ENCODE measurements at places on chromosomes 7 and 10.

DNA sequence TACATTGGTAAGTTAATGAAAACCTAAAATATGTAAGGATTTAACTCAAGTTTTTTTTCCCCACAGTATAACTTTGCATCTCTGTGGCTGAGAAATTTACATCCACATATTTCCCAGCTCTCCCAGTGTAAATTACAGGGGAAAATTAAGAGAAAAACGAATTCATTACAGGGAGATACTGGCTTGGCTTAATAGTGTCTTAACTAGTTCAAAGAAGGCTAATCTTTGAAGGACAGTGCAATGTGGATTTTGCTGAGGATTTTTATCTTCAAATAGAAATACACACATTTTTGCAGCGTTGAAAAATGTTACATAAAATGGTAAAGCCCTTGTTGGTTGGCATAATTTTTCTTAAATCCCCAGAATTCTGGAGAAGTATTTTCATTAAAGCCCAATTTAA is 1.5 kb downstream of the CBX3 start:
- no peak for DNase-seq

DNA sequence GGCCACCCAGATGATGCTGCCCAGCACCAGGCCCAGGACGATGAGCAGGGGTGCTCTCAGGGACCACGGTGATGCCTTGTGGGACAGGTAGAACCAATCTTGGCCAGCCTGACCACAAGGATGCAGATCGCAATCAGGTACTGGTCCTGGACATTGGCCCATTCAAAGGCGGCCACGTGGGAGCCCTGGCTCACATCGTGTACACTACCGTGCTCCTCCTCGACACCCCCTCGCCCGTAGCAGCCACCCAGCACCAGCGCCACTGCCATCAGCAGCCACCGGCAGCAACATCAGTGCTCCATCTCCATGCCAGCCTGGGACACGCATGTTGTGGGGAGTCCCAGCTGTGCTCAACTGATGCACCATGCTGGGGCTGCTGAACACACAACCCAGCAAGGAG is 39.0 kb downstream of the AGAP6 start:
- no peak for DNase-seq

- no peak for DNase-seq
These were observed 44.0 kb downstream of the NRP1 start for GRCh38 chr10:33290321-33291052.

GRCh38 chr10:15344876-15345285 is 26.2 kb downstream of the FAM171A1 start:
- no peak for DNase-seq

DNA sequence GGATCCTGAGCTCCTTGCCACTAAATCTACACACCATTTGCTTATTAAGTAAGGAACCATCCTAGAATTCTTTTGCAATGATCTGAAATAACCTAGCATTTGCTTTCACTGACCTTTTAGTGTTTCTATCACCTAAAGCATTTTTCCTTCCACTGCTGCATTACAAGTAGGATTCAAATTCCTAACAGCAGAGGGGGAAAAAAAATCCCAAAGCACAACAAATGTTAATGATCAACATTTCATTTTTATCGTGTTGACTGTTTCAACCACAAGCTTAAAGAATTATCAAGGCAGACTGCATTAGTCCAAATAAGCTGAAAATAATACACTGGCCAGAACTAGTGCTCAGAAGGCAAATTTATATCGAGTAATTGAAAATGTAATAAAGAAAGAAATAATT is 174.7 kb upstream of the TCF7L2 start:
- DNase-seq, result no peak

DNA sequence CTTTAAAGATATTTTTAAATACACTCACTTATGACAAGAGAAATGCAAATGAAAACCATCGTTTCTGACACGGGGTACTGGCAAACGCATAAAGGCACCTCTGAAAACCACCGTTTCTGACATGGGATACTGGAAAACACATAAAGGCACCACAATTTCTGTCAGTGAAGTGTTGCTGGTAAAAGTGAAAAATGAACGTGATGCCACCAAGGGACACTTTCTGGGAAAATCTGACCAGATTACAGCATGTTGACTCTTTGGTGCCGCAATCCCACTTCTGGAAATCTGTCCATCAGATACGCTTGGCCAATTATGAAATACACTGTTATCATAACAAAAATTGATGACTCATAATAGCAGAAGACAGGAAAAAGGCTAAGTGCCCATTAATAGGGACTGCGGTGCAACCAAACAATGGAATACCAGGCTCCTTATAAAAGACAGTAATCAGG is 131.7 kb downstream of the ZMYND11 start:
- DNase-seq, result peak; percentile 76

DNA sequence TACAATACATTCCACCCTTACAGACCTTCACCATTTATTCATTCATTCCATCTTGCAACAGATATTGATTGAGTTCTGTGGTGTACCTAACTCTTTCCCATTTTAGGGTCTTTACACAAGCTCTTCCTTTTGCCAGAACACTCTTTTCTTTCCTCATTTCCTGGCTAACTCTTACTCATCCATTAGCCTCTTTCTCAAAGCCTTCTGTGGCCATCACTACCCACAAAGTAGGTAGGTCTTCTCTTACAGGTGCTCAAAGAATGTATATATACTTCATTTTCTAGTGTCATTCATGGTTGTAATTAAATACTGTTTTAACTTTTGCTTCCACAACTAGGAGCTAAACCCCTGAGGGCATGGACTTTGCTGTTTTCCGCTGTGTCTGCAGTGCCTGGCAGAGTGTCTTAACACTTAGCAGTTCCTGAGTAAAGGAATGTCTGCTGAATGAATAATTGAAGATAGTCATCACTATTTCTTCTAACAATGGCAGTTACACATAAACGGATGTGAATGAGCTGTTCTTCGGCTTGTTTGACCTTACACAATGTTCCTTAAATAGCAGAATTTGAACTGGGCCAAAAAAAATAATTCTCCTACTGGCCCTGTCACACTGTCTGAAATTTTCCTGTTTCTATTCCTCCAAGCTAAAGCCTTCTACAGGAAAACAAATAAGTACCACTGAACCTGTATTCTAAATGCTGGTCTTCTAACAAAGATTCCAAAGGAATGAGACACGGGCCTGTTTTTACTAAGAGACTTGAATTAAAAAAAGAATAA is 15.1 kb downstream of the BCAP29 start:
- DNase-seq, result peak; percentile 98

GRCh38 chr10:99429517-99430095 is 818 bp downstream of the GOT1 start:
- no peak for DNase-seq

GRCh38 chr7:104857458-104858425 is 156.3 kb upstream of the KMT2E start:
- no peak for DNase-seq

- DNase-seq, result peak; percentile 61
These were observed 76.2 kb upstream of the CCDC71L start for GRCh38 chr7:106737202-106737562.

GRCh38 chr10:14608381-14609001 is 166.2 kb downstream of the FAM107B start:
- DNase-seq, result no peak

GRCh38 chr10:123896246-123896927 is 4.8 kb upstream of the CPXM2 start:
- DNase-seq, result no peak

GRCh38 chr7:4842319-4843064 is 19.3 kb downstream of the PAPOLB start:
- DNase-seq, result no peak

DNA sequence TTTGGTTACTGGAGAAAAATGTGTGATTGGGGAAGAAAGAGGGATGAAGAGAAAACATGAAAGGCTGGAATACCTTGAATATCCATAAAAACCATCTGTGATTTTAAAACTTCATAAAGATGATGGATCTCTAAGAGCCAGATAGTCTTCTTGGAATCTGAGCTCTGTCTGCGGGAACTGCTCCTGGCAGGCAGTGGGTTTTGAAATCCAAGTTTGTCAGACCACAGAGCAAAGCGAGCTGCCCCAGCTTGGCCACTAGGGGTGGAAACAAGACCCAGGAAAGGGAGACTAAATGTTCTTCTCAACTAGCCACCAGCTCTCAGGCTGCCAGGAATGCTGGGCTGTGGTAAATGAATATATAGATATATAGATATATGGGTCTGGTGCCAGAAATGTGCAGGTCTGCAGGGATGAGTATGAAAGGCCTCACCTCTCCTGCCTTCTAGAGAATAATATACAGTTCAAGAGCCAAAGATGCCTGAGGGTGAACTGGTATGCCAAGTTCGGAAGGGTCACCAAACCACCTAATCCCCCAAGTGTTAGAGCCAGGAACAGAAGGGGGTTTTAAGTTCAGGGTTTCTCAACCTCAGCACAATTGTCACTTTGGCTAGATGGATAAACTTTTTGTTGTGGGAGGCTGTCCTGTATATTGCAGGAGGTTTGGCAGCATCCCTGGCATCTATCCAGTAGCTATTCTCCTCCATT is 208.8 kb downstream of the KCNMA1 start:
- DNase-seq, result peak; percentile 69

- no peak for DNase-seq
These were observed 173.9 kb downstream of the NEURL1 start for GRCh38 chr10:103667356-103667755.

DNA sequence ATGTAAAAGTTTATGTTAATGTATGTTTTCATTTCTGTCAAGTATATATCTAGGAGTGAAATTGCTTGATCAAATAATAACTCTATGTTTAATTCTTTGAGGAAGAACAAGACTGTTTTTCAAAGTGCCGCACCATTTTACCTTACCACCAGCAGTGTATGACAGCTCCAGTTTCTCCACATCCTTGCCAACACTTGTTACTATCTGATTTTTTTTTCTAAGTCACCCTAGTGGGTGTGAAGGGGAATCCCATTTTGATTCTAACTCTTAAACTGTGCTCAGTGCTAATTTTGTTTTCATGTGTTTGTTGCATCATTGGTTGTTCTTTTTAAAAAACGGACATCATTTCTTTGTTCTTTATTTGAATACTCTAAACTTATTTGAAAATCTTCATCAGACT is 120.2 kb upstream of the CDK6 start:
- DNase-seq, result no peak

GRCh38 chr7:64308016-64308270 is 5.8 kb upstream of the ZNF736 start:
- no peak for DNase-seq

- no peak for DNase-seq
These were observed 467.1 kb downstream of the SDK1 start for GRCh38 chr7:3767917-3768777.

DNA sequence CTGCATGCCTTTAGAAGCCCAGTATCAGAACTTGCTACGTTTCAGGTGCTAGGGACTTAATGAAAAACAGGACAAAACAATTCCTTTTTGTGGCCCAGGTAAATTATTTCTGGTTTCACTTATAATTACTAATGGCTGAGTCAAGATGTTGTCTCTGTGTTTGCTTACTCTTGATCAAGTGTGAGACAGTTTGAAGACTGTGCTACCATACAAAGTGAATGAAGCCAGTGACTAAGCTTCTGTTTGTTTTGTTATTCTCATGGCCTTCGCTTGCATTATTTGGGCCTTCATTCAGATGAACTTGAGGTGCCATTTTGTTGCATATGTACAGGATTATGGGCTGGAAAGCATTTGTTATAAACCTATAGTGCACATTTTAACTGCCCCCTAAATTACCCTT is 17.9 kb downstream of the SMNDC1 start:
- no peak for DNase-seq

DNA sequence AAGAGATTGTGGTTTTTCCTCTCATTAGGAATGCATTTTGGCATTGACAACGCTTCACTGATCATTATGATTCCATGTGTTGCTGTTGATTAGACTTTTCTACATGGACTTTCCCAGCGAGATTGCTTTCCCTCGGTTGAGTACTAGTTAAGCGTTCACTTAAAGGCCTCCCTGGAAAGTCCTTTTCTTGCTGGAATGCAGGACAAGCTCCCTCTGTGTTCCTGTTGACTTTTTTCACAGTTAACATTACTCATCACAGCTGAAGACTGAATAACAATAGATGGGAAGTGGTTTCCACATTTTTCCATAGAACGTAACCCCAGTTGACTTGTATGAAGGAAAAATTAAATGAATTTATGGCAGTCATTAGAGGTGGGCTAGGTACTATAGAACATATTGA is 2.6 kb upstream of the CAV1 start:
- DNase-seq, result peak; percentile 93

DNA sequence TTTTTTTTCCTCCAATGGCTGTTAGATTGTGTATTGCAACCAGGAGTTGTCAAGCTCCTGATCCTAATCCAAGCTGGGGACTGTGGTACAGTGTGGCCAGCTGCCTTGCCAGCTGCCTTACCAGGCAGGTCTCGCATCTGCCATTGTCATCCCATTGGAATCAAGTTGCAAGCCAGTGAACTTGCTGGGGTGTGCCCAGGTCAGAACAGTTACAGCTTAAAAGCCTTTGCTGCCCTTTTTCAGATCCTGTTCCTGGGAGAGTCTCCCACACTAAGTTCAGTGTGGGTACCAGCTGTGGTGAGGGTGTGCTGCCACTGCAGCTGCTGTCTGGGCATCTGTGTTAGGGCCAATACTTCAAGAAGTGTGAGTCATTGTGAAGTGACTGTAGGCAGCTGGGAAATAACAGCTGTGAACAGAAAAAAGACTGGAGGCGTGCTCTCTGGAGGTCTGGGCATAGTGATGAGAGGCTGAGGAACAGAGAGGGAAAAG is 72.8 kb downstream of the CCNY start:
- peak; percentile 88 for DNase-seq

GRCh38 chr7:117728890-117729624 is 144.2 kb downstream of the CTTNBP2 start:
- no peak for DNase-seq

DNA sequence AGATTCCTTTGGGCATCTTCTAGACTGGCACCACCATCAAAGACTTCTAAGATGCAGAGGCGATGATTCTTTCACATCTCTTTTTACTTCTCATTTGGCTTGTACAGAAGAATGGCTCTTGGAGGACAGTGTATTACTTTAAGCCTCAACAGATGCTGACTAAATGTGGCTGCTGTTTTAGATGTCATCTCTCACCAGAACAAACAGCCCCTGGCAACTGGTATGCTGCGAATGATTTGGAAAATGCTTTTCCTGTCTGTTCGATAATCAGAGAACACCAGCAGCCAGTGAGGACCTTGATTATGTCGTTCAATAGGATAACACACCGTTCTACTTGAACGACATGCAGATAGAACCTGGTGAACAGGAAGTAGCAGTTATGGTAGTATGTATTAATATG is 131.8 kb downstream of the RNF216 start:
- no peak for DNase-seq

DNA sequence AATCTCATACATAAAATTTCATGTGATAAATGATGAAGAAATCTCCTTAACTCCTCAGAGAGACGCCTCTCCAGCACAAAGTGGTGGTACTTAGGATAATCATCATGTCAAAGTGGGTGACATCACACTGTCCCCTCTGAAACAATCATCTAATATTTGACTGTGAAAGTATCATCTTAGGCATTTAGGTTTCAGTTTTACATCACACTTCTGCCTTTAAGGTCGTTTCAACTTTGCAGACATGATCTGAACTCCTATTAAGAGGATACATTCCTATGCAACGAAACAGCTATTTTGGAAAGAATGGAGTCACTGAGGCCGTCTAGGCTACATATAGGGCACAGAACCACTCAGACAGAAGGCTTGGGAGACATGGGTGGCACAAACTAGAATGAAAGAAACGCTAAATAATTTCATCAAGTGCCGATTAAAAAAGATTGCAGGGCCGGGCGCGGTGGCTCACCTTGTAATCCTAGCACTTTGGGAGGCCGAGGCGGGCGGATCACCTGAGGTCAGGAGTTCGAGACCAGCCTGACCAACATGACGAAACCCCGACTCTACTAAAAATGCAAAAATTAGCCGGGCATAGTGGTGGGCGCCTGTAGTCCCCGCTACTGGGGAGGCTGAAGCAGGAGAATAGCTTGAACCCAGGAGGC is 2.0 kb downstream of the VOPP1 start:
- peak; percentile 26 for DNase-seq
